ENCODE measurements at places on chromosomes 16 and 17. TPM values are rescaled to one million over a fixed set of nuclear protein-coding genes. Genes with fewer than 3 reads are reported as not detected.

MYH1 gene
- 0.05 TPM for total RNA-seq

SLC12A3 gene
- 1.2 TPM for total RNA-seq

NXPH3 gene
- total RNA-seq, result 0.38 TPM

CRHR1 gene
- 11.3 TPM for total RNA-seq

ASIC2 gene
- 0.81 TPM for total RNA-seq

TBC1D26 gene
- 0.84 TPM for total RNA-seq

COG4 gene
- total RNA-seq, result 55.1 TPM

CCDC200 gene
- total RNA-seq, result 3.6 TPM

NPTX1 gene
- total RNA-seq, result 0.73 TPM

TBX2 gene
- 0.86 TPM for total RNA-seq

IL17C gene
- total RNA-seq, result not detected

NPIPB8 gene
- not detected for total RNA-seq

TNFRSF13B gene
- total RNA-seq, result 0.32 TPM

SDK2 gene
- total RNA-seq, result 39.3 TPM

CLEC16A gene
- total RNA-seq, result 14.8 TPM

CCL4L2 gene
- total RNA-seq, result not detected

CASKIN2 gene
- total RNA-seq, result 4.3 TPM

ITGAD gene
- total RNA-seq, result not detected

CLDN9 gene
- total RNA-seq, result 0.32 TPM

KRT28 gene
- not detected for total RNA-seq

PLD6 gene
- 18.4 TPM for total RNA-seq

IL4R gene
- 7.0 TPM for total RNA-seq

RPS15A gene
- 1,605 TPM for total RNA-seq

PIGL gene
- 33.6 TPM for total RNA-seq

MAPT gene
- 102 TPM for total RNA-seq

DBNDD1 gene
- 0.56 TPM for total RNA-seq

LRRC37A gene
- 7.5 TPM for total RNA-seq

TNP2 gene
- not detected for total RNA-seq

CIBAR2 gene
- total RNA-seq, result 1.8 TPM

DPEP3 gene
- total RNA-seq, result not detected

MPG gene
- 51.3 TPM for total RNA-seq

CLEC18A gene
- 1.6 TPM for total RNA-seq

LUC7L3 gene
- 263 TPM for total RNA-seq

TP53TG3D gene
- total RNA-seq, result not detected

ARL6IP1 gene
- total RNA-seq, result 162 TPM

GIT1 gene
- total RNA-seq, result 33.9 TPM

GPR142 gene
- total RNA-seq, result 0.19 TPM

SPATA32 gene
- total RNA-seq, result 0.23 TPM

PRSS53 gene
- total RNA-seq, result 5.2 TPM

SOCS1 gene
- 0.92 TPM for total RNA-seq

CBX8 gene
- 11.4 TPM for total RNA-seq

All from motor neuron (in vitro differentiated cells).